ENCODE measurements at places on chromosomes 7 and 10.

DNA sequence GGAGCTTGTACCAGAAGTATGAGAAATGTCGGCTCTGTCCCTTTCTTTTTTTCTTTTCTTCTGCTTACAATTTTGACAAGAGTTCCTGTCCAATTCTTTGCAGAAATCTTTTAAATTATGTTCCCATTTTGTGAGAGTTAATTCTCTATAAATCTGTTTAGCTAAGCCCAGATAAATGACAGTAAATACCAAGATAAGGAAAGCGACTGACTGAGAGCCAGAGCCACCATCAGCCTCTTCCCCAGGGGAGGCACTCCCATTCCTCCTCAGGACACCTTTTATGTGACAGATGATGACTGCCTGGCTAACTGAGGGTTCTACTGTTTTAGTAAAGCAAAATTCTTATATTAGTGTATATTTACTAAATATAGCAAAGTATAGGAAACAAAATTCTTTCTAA lies 6.9 kb upstream of the GGCT start:
- no peak for DNase-seq

DNA sequence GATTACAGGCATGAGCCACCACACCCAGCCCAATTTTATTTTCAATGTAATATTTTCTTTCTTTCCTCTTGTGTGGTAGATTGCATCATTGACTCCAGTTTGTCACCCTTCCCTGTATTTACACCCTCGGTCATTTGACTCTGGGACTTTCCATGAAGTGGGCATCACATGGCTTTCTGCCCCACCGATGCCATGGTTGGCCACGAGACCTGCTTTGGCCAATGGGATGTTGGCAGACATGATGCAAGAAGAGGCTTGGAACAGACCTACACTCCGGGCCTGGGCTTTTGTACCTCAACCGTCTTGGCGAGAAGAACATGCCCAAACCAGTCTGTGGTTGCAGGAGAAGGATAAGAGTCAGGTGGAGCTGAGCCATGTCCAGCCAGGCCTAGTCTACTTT lies 38.8 kb upstream of the CACUL1 start:
- DNase-seq, result no peak

DNA sequence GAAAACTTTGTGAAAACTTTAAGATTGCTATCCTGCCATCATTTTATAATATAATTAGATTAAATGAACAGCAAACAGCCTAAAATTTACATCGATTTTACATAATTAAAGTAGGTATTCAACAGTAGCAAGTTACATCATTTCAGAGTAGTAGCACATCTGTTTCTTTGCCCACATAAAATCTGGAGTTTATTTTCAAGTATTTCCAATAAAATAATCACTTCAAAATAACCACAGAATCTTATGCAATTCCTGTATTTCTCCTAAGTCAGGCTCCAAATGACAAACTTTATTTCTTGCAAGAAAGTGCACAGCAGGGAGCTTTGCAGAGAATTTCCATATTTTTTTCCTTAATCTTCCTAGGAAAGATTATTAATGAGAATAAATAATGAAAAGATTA lies 82.6 kb downstream of the CUBN start:
- no peak for DNase-seq

DNA sequence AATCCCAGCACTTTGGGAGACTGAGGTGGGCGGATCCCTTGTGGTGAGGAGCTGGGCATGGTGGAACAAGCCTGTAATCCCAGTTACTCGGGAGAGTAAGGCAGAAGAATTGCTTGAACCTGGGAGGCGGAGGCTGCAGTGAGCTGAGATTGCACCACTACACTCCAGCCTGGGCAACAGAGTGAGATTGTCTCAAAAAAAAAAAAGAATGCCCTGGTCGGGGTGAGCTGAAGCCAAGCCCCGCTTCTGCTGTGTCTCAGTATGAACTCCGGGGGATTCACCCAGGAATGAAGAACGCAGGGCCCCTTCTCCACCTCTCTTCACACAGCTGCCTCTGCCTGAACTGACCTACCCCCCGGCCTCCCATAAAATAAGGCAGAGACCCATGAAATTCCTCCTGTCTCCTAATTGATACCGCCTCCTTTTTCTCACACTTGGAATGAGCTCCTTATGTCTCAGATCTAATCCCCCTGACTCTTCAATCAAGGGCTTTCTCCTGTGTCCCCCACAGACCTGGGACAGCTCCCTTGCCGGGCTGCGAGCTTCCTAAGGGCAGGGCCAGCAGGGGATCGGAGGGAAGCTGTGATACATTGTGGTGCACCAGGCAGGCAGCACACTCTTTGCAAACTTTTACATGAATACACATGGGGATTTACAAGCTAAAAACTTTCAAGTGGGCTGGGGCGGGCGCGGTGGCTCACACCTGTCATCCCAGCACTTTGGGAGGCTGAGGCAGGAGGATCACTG lies 911 bp upstream of the ZP3 start:
- DNase-seq, result no peak

- DNase-seq, result no peak
Measured at GRCh38 chr7:116836048-116836447, 26.3 kb upstream of the CAPZA2 start.

DNA sequence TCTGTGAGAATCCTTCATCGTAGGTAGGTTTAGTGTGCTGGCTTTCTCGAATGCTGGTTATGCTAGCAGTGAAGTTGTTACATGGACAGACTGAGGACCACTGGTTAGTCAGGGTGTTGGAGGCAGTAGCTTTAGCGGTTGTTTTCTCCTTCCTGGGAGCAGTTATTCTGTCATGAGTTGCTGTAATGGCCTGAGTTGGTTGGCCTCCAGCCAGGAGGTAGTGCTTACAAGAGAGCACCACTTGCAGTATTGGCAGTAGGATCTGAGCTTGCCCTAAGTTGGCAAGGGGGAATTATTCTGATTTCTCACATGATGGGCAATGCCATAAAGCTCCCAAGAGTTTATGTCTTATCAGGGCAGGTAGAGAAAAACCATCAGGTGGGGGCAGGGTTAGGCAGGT lies 58.0 kb downstream of the IPMK start:
- DNase-seq, result no peak

DNA sequence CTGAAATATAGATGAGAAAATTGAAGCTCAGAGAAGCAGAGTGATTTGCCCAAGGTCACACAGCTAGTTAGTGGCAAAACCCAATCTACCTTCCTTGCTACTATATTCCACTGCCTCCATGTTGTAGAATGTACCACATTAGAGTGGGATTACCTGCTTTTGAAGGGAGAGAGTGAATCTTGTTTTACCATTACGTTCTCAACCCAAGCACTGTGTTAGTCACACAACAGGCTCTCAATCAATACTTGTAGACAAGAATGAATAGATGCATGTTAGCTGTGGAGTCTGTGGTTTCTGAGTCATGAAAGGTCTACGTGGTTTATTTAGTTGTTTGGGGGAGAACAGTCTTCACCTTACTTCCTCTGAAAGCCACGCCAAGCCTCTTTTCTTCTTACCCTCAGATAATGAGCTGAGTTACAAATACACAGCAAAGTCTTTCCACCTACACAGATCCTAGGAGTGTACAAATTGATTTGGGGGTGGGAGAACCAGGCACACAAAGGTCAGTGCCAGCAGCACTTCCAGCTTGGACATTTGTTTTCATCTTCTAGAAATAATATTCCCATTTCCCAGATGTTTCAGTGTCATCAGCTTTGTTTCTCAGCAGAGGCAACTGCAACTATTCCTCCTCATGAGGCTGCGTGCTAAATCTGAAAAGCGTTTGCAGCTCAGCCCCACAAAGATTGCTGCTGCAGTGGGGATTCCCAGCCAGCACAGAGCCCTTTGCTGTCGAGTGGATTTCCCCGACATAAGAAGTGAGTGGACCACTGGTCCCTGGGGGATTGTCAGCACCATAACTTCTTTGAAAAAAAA lies 71.5 kb upstream of the ADO start:
- peak; percentile 87 for DNase-seq

DNA sequence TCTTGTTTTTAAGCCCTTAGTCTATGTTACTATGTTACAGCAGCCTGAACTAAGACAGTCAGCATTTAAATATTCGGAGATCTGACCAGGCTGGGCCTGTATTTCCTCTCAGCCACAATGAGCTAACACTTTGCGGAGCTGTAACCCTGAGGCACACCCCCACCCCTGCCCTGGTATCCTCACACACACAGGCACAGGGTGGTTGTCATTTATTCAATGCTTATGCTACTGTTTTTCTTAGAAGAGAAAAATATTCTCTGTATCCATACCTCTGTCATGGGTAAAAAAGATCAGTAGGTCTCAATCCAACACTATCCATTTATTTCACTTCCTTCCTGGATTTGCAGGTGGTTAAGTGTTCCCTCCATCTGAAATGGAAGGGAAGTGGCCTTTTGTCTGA lies 80.3 kb upstream of the TRIL start:
- no peak for DNase-seq

GRCh38 chr10:129273860-129274259 lies 193.2 kb upstream of the MGMT start:
- no peak for DNase-seq

- no peak for DNase-seq
Measured at GRCh38 chr7:76386691-76387260, 22.7 kb downstream of the SSC4D start.

DNA sequence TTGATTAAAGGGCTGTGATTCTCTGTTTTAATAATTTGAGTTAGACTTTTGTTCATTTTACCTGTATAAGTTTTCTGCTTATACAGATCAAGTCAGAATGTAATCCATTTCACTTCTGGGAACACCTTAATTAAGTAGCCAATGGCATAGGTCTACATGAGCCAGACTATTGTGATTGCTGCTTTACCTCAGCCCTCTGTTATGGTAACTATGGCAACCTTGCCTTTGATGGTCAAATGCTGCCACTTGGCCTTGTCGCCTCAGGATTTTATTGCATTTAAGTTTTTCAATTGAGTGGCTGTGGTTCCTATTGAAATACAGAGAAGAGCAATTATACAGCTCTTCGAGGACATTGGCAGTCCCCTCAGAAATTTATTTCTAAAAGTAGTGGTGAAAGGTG lies 64.3 kb upstream of the TMEM106B start:
- no peak for DNase-seq

DNA sequence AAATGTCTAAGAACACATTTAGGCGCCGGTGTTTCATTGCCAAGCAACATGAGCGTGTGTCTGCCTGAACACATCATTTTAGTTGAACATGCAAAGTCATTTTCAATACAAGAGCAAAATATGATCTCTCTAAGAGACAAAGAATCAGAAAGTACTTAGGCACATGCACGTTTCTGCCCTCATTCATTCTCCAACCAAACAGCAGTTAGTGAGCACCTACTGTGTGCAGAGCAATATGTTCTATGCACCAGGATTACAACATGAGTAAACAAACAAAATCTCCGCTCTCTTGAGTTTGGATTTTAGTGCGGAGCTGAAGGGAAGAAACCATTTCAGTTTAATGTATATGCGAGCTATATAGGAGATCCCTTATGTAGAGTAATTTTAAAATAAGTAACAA lies 71.6 kb upstream of the KLF6 start:
- DNase-seq, result no peak

DNA sequence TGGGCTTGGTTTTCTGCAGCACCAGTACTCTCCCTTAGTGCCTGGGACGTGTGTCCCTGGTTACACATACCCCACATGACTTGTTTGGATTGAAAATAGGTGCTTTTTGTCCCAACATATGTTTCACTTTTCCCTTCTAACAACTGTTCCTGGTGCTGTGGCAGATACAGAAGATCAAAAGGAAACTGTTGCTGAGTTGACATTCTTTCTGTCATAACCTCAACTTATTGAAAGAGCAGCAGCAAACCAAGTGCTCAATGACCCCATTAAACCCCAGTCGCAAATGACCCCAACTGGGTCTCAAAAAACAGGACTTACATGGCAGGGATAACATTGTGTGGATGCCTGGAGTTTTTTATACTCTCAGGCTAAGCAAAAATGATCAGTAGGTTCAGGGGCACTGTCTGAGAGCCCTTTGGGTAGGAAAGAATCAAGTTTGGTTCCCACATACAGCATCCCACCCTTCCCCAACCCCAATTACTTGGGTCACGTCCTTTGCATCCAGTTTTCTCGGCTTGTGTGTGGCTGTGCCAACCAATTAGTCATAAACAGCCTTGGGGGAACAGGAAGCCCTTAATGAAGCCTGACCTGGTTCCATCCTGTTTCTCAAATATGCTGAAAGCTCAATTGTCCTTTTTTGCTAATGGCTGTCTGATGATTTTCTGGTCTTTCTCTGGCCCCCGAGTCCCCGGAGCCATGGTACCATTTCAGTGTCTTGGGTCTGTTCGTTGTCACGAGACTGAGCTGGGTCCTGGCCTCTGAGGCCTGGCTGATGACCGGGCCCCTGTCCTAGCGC lies 4.9 kb downstream of the HKDC1 start:
- DNase-seq, result no peak

GRCh38 chr10:29613791-29614190 lies 21.0 kb downstream of the SVIL start:
- DNase-seq, result no peak

DNA sequence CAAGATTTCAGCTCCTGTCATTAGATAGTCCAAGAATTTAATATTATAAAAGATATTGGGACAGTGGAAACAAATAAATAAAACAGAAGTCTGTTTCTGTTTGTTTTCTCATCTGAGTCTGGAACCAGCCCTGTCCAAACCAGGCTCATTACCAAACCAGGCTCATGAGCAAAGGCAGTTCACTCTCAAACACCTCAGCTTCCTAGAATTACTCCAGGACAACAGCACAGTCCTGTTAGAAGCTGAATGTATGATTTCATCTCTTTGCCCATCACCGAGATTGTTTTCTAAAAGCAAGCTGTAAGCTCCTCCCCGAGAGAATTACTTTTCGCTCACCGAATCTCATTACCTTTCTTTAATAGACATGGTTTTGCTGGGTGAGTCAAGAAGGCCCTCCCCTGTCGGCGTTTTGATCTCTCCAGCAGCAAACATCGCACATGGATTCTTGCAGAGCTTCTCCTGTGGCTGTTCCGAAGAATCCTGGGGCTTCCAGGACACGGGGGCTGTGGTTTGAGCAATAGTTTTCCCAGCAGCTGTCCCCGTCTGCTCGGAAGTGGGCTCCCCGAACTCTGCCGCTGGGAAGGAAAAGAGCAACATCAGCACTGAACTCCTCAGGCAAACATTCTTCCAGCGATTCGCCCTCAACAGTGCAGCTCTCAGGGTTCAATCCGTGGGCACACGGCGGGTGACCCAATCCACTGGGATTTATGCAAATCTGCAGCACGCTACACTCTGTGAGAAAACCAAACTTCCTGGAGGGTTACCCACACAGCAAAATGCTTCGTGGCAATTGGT lies 112.5 kb downstream of the SVIL start:
- no peak for DNase-seq

GRCh38 chr10:8768852-8769251 lies 714.4 kb downstream of the GATA3 start:
- no peak for DNase-seq

GRCh38 chr10:62475551-62475950 lies 101.4 kb downstream of the ZNF365 start:
- no peak for DNase-seq

GRCh38 chr10:33153251-33153967 lies 181.1 kb downstream of the NRP1 start:
- DNase-seq, result no peak

GRCh38 chr10:113329121-113329596 lies 223.7 kb upstream of the HABP2 start:
- DNase-seq, result no peak

- DNase-seq, result no peak
Measured at GRCh38 chr7:133315332-133316040, 62.6 kb downstream of the EXOC4 start.
